ENCODE measurements at places on chromosomes 5 and 9. TPM values are rescaled to one million over a fixed set of nuclear protein-coding genes. Genes with fewer than 3 reads are reported as not detected.

- DNase-seq, result no peak
Observed at GRCh38 chr9:130208600-130209347, 36.6 kb downstream of the NCS1 start.

DNA sequence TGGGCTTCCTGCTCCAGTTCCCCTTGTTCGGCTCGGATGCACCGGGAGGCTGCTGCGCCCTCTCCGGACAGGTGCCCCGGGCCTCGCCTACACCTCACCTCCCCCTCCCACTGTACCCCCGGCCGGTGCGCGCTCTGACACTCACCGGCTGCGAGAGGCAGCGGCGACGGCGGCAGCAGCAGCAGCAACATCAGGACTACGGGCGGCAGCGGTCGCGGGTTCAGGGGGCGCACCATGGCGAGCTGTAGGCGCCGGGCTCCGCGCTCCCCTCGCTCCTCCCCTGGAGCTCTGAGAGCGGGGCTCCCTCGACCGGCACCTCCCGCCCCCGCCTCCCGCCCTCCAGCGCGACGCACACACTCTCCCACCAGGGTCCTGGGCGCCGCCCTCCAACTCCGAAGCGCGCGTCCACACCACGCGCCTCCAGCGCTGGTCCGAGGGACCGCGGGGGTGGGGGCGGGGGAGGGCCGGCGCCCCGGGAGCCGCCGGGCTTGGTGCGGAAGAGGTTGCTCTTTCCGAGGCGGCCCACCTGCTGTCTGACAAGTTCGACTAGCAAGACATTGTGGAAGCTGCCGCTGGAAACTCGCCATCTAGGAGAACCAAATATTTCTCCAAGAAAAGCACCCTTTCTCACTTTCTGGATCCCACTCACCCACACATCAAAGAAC is at the start of gene GFRA3:
Gene GFRA3, minus strand, starts transcription at position 433 of the 665 bp plus-strand sequence. Its CDS starts 197 bp downstream, at position 236.
- no peak for DNase-seq

ANKRD55 gene
- not detected for total RNA-seq

PDCD1LG2 gene
- 3.5 TPM for total RNA-seq
